ENCODE measurements at places on chromosomes 4 and X.
A peak's percentile ranks its signal among the peaks of the same experiment; 100 is the strongest.

GRCh38 chr4:106594291-106594952 lies 225.8 kb upstream of the GIMD1 start:
- H3K36me3 ChIP-seq: no peaks in the 10 kb centered on the region
- DNase-seq: no peak
- H3K27me3 ChIP-seq: no peaks in the 10 kb centered on the region
- no peaks in the 10 kb centered on the region for H3K4me1 ChIP-seq
- no peak overlapping the region for H3K4me3 ChIP-seq

DNA sequence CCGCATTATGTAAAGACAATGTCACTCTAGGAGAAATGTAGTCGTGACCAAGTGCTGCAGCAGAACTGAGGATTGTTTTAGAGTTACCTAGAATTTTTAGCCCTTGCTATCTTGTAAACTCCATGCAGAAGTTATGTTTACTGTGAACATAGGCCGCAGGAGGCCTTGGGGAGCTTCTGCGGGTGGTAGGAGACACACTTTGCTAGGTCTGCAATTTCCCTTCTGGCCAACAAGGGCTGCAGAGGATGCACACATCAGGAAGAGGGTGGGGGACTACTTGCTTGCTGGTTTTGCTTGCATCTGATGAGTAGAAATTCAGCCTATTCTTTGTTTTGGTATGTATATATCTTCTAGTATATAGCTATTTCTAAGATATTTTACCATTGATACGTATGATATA lies 23.1 kb downstream of the BANK1 start:
- H3K27me3 ChIP-seq: no peaks in the 10 kb centered on the region
- no peak overlapping the region for H3K27ac ChIP-seq
- H3K4me1 ChIP-seq: no peaks in the 10 kb centered on the region
- H3K36me3 ChIP-seq: no peaks in the 10 kb centered on the region

- H3K27ac ChIP-seq: no peak overlapping the region
- DNase-seq: no peak
- no peaks in the 10 kb centered on the region for H3K36me3 ChIP-seq
- H3K27me3 ChIP-seq: no peaks in the 10 kb centered on the region
- H3K4me3 ChIP-seq: no peak overlapping the region
These were observed 48.7 kb upstream of the ARHGEF6 start for GRCh38 chrX:136829413-136829812.

DNA sequence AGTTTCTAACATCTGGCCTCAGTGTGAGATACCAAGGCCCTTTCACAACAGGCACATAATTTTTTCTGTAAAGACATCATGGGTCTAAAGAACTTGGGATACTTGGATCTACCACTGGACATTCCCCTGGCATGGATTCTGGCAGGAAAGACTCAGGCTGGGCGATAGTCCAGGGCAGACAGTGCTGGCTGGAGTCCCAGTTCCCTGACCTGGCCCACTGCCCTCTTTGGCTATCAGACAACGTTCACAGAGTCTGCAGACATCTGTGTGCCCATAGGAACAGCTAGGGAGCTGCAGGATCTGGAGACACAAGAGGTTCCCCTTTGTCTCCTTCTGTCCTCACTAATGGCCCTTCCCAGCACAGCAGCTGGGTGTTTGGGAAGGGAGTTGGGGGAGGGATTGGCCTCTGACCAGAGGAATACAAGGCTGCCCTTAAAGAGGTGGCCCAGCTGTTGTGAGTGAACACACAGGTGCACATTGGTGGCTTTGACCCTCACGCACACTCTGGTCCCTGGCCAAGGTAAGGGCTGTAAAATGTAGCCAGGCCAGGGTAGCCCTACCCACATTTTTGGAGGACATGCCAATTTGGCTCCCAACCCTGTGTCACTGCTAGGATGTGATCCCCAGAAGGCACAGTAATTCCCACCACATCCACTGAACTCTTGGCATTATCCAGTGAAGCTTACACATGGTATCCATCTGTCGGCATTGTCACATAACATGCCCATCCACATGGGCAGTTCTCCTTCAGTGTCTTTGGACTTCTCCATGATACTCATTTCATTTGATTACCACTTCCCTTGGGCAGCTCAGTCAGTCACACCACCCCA lies 72.3 kb downstream of the SOX3 start:
- H3K36me3 ChIP-seq: no peaks in the 10 kb centered on the region
- H3K27ac ChIP-seq: no peak overlapping the region
- H3K27me3 ChIP-seq: no peaks in the 10 kb centered on the region
- H3K4me3 ChIP-seq: no peak overlapping the region
- no peak for DNase-seq

- H3K27me3 ChIP-seq: no peaks in the 10 kb centered on the region
- DNase-seq: no peak
- H3K27ac ChIP-seq: no peak overlapping the region
- H3K4me1 ChIP-seq: peaks cover 17% of the 10 kb centered on the region
- H3K4me3 ChIP-seq: no peak overlapping the region
These were observed 306.9 kb upstream of the SLIT2 start for GRCh38 chr4:19944806-19945205.

DNA sequence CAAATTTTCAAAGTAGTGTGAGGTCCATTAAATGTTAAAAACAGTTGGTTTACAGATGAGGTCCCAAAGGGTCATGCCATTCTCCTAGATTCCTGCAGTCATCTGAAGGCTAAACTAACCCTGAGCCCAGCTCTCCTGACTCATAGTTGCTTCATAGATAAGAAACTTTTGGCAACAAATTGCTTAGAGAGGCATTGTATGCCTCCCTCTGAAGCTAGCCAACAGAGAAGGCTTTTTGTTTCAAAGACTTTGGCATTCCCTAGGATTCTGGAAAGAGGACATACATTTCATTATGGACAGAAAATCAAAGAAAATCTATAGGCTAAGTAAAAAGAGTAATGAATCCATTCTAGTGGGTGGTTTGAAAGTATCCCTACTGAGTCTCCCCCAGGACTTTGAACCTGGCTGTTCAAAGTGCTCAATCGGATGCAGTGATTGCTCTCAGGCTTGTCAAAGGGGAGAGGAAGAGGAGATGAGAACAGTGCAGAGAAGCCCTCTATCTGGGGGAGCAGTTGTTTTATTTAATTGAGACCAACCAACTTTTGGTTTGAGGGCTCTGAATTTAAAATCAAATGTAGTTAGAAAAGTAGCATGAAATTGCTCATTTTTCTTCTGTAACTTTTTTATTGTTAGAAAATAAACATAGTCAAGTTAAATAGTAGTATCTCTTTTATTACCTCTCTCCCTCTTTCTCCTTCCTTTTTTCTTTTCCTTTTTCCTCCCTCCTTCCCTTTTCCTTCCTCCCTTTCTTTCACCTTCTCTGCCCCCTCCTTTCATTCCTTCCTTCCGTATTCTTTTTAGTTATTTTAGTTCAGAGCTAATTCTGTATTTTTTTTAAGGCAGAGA lies 72.3 kb upstream of the ZNF518B start:
- no peak overlapping the region for H3K4me3 ChIP-seq
- no peak for DNase-seq
- no peak overlapping the region for H3K27ac ChIP-seq
- H3K36me3 ChIP-seq: no peaks in the 10 kb centered on the region

- no peaks in the 10 kb centered on the region for H3K27me3 ChIP-seq
- H3K4me3 ChIP-seq: no peak overlapping the region
- DNase-seq: peak; percentile 18
- no peaks in the 10 kb centered on the region for H3K36me3 ChIP-seq
- H3K4me1 ChIP-seq: no peaks in the 10 kb centered on the region
- H3K27ac ChIP-seq: no peak overlapping the region
These were observed 82.8 kb downstream of the CPZ start for GRCh38 chr4:8675383-8675782.

DNA sequence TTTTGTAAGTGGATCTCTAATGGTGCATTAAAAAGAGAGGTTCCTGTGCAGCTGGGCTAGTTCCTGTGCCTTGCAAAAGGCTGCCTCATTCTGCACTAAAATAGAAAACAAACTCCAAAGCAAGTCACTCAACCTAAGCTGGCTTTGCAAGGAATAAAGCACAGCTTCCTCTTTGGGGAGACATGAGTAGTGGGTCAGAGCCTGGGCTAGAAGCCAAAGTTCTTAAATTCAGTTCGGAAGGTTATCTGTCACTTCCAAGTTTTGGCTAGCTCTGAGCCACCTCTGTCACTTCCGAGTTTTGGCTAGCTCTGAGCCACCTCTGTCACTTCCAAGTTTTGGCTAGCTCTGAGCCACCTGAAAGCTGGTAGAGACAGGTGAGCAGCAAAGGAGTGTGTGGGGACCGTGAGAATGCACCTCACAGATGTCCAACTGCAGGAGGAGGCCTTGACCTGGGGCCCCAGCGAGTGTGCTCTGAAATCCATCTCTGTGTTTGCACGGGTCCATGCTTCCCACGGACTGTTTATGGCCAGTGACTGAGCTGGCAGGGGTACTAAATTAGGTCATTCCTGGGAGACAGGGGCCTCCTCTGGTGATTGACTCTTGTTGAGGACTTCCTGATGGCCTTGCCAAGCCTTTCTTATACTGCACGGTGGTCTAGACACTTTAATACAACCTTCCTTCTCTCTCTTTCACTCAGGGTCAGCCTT lies 36.4 kb upstream of the MAMLD1 start:
- no peak for DNase-seq
- H3K36me3 ChIP-seq: no peaks in the 10 kb centered on the region
- H3K4me1 ChIP-seq: no peaks in the 10 kb centered on the region
- no peaks in the 10 kb centered on the region for H3K27me3 ChIP-seq
- no peak overlapping the region for H3K4me3 ChIP-seq

Data from DND-41 (cell line).